Cortex of kidney (tissue), 1 donor: ENCODE measurements at places on chromosomes 6 and 20.

DNA sequence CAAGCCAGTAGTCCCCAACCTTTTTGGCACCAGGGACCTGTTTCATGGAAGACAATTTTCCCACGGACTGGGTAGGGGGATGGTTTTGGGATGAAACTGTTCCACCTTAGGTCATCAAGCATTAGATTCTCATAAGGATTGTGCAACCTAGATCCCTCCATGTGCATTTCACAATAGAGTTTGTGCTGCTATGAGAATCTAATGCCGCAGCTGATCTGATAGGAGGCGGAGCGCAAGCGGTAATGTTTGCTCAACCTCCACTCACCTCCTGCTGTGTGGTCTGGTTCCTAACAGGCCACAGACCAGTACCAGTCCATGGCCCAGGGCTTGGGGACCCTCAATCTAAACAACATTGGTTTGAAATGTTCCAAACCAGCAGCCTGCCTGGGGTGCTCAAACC is 137.0 kb upstream of the STXBP5 start:
- no peak for DNase-seq

DNA sequence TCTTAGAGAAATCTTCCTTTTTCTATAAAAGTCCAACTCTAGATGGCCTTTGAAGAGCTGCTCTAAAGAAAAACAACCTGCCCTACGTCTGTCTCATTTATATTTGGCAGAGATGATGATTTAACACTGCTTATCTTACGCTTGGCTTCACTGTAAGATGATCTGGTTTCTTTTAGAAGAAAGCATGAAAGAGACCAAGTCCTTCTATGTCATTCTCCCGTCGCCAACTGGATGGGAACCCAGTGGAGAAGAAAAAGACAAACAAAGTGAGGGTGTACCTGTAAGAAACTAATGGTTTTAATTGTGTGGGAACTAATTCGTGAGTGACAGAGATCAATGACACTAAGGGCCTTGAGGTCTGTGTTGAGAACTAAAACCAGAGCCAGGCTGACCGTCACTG is 92.8 kb downstream of the MBOAT1 start:
- DNase-seq: no peak

DNA sequence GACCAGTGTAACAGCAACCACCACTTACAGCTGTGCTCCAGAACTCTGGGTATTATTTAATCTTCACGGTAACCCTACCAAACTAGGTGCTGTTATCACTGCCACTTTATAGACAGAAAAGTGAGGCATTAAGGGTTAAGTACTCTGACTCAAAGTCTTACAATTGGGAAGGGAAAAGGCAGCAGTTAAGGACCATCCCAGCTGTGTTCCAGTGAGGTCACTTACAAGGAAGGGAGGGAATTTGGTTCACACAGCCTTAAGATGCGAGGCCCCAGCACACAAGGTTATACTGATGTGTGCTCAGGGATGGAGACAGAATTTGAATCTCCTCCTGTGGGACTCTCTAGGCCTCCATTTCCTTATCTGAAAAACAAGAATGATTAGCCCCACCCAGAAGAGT is 46.7 kb downstream of the TRERF1 start:
- DNase-seq: no peak

DNA sequence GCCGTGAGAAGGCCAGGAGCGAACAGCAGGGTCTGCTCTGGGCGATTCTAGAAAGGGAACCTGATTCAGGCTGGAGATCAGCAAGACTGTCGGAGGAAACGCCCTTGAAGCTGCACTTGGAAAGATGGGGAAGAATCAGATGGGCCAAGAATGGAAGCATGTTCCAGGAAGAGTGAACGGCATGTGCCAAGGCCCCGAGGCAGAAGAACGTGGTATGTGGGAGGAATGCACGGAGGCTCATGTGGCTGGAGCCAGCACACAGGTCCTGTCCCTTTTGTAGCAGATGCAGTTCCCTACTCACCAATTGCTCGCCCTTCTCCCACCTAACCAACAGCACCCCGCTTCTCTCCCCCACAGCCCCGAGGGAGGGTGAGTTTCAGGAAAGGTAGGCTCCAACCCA is 180.6 kb downstream of the TFAP2C start:
- no peak for DNase-seq

DNA sequence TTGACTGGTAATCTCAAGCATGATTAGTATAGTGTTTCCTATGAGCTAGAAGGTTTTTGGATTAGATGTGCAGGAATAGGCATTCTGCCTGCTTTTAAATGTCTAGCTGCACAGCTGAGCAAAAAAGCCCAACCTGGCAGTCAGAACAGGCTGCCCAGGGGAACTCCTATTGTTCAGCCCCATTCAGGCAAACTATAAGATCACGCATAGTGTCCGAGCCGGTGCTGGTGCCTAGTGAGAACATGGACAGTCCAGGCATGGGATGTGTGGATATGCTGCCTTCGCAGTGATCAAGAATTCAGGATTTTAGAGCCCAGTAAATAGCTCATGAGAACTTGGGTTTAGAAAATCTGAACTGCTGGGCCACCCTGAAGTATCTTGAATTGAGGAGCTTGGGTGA is 348.8 kb downstream of the UTRN start:
- DNase-seq: no peak
